ENCODE measurements at places on chromosomes 6 and 20.

GRCh38 chr20:64010711-64011237 lies 25.2 kb upstream of the C20orf204 start:
- no peak for DNase-seq

DNA sequence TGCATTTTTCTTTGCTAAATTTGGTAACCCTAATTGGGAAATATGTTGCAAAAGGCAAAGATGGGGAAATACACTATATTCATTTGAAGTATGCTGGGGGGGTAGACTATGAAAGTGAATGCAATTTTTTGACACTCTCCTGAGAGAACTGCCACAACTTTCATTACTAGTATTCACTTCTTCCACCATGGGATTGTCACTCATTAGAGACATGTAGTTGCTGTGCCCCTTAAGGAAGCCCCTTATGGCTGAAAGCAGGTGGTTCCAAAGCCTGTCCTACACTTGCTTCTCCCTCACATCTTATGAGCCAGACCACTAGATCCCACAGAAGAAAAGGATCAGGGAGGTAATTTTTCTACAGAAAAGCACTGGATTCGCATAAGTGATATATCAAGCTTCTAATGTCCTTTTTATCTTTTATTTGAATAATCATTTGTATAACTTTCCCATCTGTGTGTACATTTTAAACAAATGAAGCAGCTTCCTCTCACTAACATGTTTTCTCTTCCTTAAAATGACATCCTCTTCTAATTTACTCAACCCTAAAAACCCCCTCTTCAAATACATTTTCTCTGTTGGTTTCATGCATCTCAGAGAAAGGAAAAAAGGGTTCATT lies 83.8 kb downstream of the GCLC start:
- no peak for DNase-seq

- no peak for DNase-seq
These were observed 164.0 kb downstream of the TBC1D7 start for GRCh38 chr6:13164291-13164690.

DNA sequence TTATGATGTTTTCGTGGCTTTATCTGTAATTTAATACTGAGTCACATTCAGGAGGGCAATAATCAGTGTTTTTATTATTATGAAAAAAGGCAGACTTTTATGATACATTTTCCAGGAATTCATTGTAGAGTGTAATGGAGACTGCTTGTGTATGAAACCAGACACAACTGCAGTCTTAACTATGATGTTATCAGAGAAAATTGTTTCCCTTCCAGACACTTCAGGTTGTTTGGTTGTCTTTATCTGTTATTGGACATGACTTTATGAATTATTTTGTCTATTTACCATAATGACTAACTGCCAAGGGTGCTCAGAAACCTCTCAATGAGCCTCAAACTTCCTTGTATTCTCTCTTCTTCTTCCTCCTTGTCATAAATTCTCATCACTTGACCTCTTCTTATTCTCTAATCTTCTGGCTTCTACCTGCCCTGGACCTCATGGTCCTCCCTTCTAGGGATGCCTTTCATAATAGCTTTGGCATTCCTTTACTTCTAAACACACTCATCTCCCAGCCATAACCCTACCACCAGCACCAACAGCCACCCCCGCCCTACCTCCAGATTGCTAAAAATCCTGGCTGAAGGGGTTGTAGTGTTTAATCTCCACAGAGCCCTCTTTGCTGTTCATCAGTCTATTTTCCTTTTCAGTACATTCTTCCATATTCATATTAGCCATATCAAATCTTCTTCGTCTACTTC lies 492.5 kb downstream of the CDKAL1 start:
- DNase-seq = no peak

GRCh38 chr6:160775792-160776580 lies 73.9 kb downstream of the PLG start:
- DNase-seq = no peak

DNA sequence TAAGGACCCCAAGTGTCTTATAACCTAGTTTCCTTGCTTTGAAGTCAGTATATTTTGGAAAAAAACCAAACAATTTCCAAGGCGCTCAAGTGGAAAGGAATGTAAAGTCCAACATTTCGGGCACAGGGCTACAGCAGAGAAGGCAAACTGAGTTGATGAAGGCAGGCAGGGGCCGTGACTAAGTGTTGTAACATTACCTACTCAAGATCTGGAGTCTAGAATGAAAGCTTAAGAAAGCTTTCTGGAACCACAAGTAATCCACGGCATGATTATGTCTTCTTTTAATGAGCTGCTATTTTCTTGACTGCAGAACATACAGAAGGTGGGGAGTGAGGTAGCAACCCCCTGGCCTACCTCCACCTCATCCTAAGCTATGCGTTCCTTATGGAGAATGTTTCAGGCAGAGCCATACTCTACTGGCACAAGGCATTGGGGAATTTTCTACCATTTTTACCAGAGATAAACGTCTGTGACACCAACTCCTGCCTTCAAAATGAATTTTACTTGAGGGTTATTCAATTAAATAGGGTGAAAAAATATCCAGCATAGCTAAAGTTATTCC lies 4.3 kb downstream of the PPP1R10 start:
- DNase-seq = no peak

DNA sequence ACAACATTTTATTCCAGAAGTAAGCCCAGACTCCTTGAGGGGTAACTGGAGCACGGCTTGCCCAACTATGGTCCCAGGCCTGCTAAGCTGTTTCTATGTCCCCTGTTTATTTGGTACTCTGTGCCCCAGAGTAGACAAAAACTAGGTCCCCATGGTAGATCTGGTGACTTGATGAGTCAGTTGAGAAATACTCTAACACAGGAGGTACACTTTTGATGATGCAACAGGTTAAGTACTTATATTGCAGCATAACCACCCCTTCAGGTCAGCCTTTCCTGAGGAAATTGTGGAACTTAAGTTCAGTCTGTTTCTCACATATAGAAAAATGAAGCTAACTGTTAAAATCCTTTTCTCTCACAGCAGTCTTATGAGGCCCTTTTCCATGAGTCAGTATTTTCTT lies 19.6 kb downstream of the TTPAL start:
- DNase-seq = no peak

- DNase-seq = no peak
These were observed 31.6 kb upstream of the CCN2 start for GRCh38 chr6:131982740-131983259.

DNA sequence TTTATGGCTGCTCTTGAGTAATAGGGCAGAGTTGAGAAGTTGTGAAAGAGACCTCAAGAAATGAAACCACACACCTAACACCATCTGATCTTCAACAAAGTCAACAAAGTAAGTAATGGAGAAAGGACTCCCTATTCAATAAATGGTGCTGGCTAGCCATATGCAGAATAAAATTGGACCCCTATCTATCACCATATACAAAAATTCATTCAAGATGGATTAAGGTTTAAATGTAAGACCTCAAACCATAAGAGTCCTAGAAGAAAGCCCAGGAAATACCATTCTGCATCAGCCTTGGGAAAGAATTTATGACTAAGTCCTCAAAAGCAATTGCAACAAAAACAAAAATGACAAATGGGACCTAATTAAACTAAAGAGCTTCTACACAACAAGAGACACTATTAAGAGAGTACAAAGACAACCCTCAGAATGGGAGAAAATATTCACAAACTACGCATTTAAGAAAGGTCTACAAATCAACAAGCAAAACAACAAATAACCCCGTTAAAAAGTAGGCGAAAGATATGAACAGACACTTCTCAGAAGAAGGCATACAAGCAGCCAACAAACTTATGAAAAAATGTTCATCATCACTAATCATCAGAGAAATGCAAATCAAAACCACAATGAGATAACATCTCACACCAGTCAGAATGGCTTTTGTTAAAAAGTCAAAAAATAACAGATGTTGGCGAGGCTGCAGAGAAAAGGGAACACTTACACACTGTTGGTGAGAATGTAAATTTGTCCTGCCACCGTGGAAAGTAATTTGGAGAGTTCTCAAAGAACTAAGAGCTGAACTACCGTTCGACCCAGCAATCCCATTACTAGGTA lies 4.0 kb downstream of the MAP3K5 start:
- no peak for DNase-seq

- DNase-seq = no peak
These were observed 35.2 kb upstream of the TXLNB start for GRCh38 chr6:139327038-139327437.

DNA sequence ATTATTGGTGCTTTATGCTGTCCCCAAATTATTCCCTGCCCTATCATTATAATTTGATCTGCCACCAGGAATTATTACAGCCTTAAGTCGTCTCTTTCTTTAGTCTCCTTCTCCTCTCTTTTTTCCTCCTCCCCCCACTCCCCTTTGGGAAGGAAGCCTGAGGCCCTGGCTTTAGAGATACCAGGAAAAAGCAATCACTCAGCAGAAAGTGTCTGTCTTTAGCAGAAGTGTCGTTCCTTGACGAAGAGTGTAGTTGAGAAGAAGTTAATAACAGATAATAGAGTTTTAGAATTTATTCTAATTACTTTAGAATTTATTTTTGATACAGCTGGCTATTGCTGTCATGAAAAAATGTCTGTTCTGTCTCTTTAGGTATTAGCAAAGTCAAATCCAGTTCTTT lies 16.5 kb downstream of the LIN28B start:
- no peak for DNase-seq

DNA sequence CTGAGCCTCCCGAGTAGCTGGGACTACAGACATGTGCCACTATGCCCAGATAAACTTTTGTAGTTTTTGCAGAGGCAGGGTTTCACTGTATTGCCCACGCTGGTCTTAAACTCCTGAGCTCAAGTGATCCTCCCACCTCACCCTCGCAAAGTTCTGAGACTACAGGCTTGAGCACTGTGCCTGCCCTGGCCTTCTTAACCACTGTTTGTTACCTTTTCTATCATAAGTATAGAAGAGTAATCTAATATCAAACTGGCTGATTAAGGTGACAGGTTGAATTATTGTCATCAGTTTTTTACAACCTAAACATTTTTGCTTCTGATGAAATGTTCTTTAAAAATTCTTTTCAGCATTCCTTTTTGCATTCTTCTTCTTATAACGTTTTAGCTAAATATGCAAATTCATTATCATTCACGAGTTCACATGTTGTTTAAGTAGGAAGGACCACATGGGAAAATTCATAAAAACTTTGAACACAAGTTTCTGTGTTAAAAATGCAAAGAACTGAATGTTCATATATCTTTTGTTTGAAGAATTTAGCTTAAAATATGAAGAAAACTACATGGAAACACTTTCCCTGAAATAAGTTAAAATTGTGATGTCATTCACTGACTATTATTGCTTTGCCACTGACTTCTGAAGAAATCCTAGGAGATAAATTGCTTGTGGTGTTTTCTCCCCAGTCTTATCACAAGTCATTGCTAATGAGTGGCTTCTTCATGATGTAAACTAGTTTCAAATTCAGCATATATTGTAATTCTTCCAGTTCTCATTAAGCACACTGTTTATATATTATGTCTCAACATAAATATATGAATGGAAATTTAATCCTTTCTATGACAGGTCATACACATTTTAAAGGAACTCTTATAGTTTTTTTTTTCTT lies 106.7 kb downstream of the ADGRB3 start:
- no peak for DNase-seq

DNA sequence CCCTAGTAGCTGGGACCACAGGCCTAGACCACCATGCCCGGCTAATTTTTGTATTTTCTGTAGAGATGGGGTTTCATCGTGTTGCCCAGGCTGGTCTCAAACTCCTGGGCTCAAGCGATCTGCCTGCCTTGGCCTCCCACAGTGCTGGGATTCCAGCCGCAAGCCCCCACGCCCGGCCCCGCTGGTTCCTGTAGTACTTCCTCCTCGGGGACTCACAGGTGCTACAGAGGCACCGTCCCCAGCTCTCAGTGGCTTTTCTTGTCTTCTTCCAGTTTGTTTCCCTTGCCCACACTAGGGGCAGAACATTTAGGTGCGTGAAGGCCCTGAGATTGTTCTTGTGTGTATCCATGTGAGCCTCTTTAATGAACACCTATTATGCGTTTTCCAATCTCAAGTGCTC lies 773 bp upstream of the ZBP1 start:
- no peak for DNase-seq

- no peak for DNase-seq
These were observed 36.4 kb downstream of the MBOAT1 start for GRCh38 chr6:20175810-20176410.

- DNase-seq = no peak
These were observed 172.6 kb upstream of the LAMA2 start for GRCh38 chr6:128710315-128710714.

DNA sequence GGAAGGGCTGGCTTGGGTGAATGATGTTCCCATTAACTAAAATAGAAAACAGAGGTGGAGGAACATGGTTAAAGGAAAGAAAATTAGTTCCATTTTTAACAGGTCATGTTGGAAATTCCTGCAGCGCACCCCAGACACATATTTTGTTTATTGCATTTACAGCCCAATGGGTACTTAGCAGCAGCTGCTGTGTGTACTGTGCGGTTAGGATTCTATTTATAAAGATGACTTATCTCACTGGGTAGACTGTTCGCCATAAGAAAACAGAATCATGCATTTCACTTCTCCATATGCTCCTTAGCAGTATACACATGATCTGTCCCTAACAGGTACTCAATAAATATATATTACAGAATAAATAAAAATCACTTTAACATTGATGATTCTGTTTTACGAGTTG lies 135.8 kb downstream of the SLC35F1 start:
- no peak for DNase-seq

- DNase-seq = no peak
These were observed 368.9 kb downstream of the UTRN start for GRCh38 chr6:144653885-144654505.

DNA sequence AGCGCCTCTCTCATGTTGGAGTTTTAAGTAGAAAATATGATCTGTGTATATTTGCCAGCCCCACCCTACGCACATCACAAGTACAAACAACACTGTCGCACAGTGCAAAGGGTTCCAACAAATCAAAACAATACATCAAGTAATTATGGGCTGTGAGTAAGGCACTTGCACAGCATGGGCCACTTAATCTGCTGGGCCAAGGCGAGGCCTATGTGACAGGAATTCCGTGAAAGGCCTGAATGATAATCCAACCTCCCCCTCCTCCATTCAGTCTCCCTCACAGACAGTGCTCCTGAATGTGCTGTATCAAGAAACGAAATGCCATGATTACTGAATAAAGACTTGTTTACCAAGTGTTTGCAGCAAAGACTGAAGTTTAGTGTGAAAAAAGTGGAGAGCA lies 130.1 kb upstream of the SLC2A12 start:
- no peak for DNase-seq

DNA sequence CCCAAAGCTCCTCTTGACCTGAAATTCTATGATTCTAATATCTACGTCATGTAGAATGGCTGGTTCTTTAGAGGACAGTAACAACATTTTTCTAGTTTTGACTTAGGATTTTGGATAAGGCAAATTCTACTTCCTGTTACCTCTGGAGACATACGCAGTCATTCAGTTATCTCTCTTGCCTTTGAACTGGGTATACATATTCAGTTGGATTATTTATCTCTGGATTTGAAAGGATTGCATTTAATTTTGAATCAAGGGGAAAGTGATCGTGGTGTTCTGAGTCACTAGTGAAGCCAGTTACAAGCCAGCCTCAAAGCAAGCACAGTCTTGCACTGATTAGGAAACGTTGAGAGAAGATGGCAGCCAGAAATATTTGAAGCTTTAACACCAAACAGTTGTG lies 35.3 kb upstream of the BCAS1 start:
- DNase-seq = no peak

All from DMS153 (cell line).